Right lung (tissue), 10 donors: ENCODE measurements at places on chromosomes 7 and 10. TPM values are rescaled to one million over a fixed set of nuclear protein-coding genes. Genes with fewer than 3 reads are reported as not detected.

GRCh38 chr10:98340940-98341310 lies 72.9 kb upstream of the LOXL4 start:
- DNase-seq = no peak

DNA sequence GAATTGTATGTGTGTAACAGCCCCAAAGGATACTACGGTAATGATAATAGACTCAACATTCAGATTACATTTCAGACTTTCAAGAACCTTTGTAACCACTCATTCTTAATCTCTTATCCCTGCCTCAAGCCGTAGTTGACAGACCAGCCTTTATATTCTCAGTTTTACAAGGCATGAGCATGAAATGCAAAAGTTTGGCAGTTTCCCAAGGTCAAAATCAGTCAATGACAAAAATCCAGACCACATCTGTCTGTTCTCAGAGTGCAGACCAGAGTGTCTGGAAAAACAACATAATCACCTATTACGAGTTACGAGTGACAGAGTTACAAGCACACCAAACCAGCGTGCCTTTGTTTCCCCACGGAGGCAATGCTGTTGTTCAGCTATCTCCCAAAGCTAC lies 178.6 kb upstream of the LRGUK start:
- DNase-seq = no peak

DNA sequence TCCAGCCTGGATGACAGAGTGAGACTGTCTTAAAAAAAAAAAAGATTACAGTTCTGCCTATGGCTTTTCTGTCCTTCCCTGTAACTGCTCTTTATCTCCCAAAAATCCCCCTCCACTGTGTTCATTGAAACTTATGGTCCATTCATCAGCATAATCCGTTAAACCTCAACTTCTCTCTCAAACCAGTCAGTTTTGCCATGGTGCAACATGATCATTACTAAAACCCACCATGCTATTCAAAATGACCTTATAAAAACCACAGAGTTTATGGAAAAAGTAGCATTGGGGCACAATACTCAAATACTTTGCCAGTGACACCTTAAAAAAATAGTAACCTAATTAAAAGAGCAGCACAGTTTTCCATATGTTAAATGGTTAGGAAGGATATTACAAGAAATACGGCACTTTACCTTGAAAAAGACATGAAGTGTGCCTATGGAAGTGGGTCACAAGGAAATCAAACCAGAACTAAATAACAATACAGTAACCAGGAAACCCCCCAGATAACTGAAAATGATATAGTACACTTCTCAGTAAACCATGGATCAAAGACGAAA lies 74.0 kb upstream of the ST8SIA6 start:
- DNase-seq = no peak

DNA sequence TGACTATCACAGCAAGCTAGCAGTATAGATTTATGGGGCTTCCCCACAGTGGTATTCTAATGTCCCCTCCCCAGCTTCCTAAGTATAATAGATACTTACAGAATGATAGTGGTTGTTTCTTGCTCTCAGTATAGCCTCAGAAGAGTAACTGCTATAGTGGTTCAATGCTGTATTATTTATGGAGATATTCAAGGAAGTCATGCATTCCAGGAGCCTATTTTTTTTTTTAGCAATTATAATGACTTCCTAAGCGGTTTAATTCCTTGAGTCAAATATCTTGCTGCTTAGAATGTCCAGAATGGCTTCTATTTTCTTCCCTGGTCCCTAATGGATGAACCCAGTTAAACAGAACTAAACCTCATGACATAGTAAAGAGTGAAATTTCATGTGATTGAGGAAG lies 451.5 kb upstream of the SEMA3D start:
- no peak for DNase-seq

- DNase-seq = no peak
Measured at GRCh38 chr10:17435187-17435586, 19.2 kb downstream of the ST8SIA6 start.

GRCh38 chr7:128092221-128092620 lies 61.0 kb upstream of the LRRC4 start:
- no peak for DNase-seq

DNA sequence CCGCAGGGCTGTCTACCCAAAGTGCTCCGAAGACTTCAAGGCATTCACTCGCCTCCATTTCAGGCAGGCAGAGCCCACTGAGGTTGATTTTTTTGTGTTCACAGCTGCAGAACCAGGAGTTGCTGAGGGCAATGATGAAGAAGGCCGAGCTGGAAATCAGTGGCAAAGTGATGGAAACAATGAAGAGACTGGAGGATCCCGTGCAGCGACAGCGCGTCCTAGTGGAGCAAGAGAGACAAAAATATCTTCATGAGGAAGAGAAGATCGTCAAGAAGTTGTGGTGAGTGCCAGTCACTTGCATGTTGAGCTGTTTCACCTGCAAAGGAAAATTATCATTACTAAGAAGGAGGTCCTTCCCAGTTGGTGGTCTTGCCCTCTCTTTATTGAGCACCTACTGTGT lies 210.5 kb downstream of the ARHGAP21 start:
- DNase-seq = no peak

GRCh38 chr10:1044146-1044545 lies 4.8 kb downstream of the IDI1 start:
- no peak for DNase-seq

DNA sequence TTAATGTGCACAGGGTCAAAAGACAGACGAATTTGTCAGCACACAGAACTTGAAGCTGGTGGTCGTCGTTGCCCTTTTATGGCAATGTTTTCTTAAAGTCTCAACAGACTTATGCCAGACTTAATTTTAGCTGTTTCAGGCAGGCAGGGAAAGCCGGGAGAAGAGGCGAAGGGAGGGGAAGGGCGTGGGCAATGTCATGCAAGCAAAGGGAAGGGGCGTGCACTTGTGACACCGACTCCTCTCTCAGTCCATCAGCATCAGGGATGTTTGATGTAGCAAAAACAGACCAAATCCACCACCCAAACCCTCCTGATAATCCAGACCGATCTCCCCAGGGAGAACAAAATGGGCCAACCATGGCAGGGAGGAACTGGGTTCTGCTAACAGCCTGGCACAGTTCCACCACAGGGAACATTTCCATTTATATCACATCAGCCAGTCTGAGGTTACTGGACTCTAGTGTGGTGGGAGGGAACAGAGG lies 118.1 kb upstream of the RHEB start:
- DNase-seq = no peak

- no peak for DNase-seq
Measured at GRCh38 chr7:73969991-73970390, 58.0 kb upstream of the ELN start.

The NKX2-3 gene
- polyA plus RNA-seq = not detected

The BTBD16 gene
- polyA plus RNA-seq = 0.11 TPM

The CYP3A4 gene
- 0.30 TPM for polyA plus RNA-seq

The PRKAR1B gene
- polyA plus RNA-seq = 43.4 TPM

The SH3PXD2A gene
- 88.1 TPM for polyA plus RNA-seq

The HOXA13 gene
- not detected for polyA plus RNA-seq
